ENCODE measurements at places on chromosomes 6 and 20.
A peak's percentile ranks its signal among the peaks of the same experiment; 100 is the strongest.

DNA sequence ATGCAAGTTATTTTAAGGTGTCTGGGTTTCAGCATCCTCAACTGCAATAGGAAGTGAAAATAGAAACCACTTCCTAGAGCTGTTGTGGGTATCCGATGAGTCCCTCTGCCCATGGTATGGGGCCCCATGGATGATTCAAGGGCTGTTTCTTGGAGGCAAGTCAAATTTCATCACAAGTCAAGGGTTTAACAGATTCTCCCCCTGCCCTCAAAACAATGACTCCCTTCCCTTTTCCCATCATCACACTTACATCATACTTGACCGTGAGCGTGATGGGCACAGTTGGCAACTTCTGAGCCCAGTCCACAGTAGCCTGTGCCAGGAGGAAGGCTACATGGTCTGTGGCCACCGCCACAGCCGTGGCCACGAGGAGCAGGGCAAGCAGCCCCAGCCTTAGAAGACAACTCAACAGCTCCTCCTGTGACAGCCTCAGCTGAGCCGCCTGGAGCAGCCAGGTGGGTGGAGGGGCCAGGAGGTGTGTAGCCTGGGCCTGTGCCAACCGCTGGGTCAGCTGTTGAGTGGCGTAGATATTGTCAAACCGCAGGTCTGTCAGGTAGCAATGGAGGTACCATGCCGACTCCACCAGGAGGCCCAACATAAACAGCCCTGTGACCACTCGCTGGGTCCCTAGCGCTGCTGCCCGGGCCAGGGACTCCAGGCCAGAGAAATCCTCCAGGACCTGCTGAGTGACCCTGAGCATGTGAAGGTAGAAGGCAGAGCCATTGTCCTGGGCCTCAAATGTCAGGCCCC, 5.2 kb downstream of the OCSTAMP start:
- DNase-seq, result peak; percentile 86

DNA sequence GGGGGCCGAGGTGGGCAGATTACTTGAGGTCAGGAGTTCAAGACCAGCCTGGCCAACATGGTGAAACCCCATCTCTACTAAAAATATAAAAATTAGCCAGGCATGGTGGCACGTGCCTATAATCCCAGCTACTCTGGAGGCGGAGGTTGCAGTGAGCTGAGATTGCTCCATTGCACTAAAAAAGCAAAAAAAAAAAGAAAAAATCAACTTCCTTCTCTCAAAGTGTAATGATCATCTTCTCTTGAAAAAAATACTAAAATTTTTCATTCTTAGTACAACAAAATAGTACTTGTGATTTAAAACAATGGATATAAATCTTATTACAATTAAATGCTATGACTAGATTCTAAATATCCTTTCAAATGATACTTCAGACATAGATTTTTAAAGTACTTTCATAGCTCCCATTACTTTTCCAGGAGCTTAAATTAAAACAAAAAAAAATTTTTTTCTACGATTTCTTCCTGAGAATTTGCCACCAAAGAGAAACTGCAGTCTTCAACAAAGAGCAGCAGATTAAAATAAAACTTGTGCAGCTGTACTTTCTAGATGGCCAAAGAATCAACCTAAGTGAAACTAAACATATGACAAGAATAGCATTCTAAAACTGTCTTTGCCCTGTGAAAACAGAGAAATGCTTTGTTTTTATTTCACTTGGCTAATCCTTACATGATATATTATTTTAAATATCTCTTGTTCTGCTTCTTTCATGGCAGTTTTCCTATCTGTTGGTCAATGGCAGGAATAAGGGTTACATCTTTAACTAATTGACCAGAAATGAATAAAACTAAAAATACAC, 75.2 kb downstream of the MAP3K5 start:
- no peak for DNase-seq

DNA sequence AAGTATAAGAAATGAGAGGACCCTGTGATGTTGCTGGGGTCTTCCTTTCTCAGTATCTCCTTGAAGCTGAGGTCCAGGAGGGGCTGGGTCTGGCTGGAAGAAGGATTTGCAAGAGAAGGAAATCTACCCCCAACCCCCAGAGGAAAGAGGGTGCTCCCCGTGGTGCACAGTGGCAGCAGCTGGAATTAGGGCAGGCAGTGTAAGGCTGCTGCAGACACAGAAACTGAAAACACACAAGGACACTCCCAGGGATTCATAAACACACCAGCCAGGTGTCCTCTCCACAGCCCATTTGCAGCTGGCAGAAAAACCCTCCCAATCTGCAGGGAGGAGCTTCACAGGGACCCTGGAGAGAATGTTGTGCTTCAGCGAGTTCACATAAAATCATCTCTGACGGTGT, 297.2 kb downstream of the CDH26 start:
- DNase-seq, result no peak

GRCh38 chr6:124599656-124600055, 362.6 kb upstream of the RNF217 start:
- DNase-seq, result no peak

- DNase-seq, result peak; percentile 42
Measured at GRCh38 chr20:4369798-4370124, 351.9 kb upstream of the PRND start.

- no peak for DNase-seq
Measured at GRCh38 chr6:132604635-132605152, 15.2 kb upstream of the TAAR5 start.

- no peak for DNase-seq
Measured at GRCh38 chr6:25714765-25715164, 39.8 kb upstream of the SLC17A4 start.

Measured in stimulated activated naive CD8-positive, alpha-beta T cell treated with anti-CD3 and anti-CD28 coated beads, Interleukin-15, amount 100 ng/mL, for 72 hours (primary cell).